ENCODE measurements at places on chromosomes 4 and X.

GRCh38 chr4:156945532-156945931 lies 26.1 kb downstream of the PDGFC start:
- DNase-seq = no peak

GRCh38 chr4:144754562-144755410 lies 108.8 kb downstream of the HHIP start:
- peak; percentile 33 for DNase-seq

DNA sequence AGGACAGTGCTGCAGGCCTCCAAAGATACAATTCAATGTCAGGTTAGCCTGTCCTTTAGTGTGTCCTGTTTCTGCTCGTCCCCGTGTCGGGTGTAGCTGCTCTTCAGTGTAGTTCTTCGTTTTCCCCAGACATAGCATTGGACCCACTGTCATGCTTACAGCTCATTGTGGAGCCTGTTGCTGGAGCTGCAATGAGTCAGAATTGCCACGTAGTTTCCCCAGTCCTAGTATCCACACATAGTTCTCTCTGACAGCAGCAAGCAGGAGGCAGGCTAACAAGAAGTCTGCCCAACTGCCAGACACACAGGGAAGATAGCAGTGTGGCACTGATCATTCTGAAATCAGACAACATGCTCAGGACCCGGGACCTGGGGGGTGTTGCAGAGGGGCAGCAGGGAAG lies 49.2 kb downstream of the MOSPD2 start:
- no peak for DNase-seq

DNA sequence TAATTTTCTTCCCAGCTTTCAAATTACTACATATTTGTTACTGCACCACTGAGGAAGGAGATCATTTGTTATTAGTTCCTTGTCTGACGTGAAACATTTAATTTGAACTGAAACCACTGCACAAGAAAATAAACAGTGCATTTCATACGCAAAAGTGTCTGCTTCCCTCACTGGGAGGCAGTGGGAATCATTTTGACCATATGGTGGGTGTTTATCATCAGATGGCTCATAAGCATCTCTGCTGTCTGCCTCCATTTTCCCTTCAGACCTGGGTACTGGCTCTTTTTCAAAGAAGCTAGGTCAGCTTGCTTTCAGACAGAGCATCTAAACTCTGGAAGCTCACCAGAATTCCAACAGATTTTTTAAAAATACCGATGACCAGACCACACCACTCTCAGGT lies 135.2 kb downstream of the PCDH19 start:
- DNase-seq = peak; percentile 43

DNA sequence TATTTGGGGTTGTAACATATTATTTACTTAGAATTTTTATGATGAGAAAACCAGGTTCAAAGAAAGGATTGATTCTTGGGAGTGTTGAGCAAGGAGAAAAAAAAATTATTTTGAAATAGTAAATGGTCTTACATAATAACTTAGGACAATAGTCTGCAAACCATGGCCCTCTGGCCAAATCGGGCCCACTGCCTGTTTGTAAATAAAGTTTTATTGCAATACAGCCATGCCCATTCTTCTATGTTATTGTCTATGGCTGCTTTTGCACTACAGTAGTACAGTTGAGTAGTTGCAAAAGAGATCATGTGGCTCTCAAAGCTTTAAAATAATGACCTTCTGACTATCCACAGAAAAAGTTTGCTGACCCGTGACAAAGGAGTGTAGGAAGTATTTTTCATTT lies 63.2 kb upstream of the MCUB start:
- no peak for DNase-seq

- DNase-seq = peak; percentile 71
These were observed 752 bp downstream of the FRAS1 start for GRCh38 chr4:78057600-78058550.

- no peak for DNase-seq
These were observed 90.2 kb downstream of the TET2 start for GRCh38 chr4:105236916-105237311.

DNA sequence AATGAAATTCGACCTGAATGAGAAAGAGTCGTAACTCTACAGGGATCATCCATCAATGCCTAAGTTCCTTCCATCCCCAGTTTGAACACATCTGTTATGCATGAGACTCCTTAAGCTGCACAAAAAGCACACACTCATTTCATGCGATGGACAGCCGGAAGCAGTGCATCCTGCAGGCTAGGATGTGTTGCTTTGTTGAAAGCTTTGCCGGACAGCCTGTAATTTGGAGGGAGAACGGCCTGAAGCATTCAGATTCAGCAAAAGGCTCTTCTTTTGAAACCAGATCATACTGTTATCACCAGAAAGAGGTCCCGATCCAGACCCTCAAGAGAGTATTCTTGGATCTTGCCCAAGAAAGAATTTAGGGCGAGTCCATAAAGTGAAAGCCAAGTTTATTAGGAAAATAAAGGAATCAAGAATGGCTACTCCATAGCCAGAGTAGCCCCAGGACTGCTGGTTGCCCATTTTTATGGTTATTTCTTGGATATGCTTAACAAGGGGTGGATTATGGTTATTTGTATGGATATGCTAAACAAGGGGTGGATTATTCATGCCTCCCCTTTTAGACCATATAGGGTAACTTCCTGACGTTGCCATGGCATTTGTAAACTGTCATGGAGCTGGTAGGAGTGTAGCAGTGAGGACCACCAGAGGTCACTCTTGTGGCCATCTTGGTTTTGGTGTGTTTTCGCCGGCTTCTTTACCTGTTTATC lies 48.1 kb upstream of the DHRSX start:
- DNase-seq = peak; percentile 73

GRCh38 chr4:140076307-140076706 lies 77.7 kb downstream of the MAML3 start:
- no peak for DNase-seq

GRCh38 chr4:184151988-184152485 lies 65.6 kb downstream of the ENPP6 start:
- no peak for DNase-seq

DNA sequence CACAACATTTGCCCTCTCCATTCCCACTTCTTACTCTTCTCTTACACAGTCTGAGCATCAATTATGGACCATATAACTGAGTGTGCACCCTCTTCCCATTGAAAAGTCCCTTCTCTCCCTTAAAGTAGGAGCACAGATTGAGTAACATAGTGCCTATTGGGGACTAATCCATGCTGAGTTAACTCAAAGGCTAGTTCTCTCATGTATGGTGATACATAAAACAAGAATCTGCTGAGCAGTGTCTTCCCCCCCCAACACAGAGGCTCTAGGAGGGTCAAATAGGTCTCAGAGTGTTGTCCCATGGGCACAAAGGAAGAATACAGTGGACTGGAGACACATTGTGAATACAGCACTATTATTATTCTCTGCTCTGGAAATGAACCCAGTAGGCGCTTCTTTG lies 274.6 kb upstream of the BOD1L1 start:
- no peak for DNase-seq

DNA sequence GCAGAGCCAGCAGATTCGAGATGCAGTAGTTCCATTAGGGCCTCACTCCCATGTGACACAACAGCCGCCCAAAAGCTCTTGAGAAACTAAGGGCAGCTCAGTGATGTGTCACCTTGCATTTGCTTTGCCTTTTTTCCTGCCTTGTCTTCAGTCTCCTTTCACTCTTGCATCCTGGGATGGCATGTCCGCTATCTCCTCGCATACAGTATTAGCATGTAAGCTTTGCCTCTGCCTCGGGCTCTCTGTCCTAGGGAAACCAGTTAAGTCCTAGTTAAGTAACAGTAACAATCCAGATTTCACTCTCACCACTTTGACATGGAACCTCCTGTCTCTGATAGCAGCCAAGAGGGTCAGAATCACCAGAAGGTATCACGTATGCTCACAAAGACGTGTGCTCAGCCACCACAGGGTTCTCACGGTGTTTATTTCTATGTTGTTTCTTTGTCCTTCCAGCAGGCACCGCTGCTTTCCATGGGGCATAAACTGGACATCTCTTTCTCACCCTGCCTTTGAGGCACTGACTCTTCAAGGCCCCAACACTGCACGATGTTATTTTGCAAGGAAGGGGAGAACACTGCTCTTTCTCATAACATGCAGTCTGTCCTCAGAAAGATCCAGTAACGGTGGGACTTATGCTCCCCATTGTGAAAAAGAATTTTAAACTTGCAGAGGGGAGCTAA lies 26.7 kb upstream of the SORBS2 start:
- no peak for DNase-seq
